ENCODE measurements at places on chromosomes 6 and 20.

GRCh38 chr6:98583506-98583905 is 250.9 kb upstream of the POU3F2 start:
- no peak for DNase-seq
- no peak overlapping the region for H3K27ac ChIP-seq
- no peaks in the 10 kb centered on the region for H3K4me1 ChIP-seq
- H3K4me3 ChIP-seq = no peak overlapping the region
- H3K36me3 ChIP-seq = no peaks in the 10 kb centered on the region

GRCh38 chr20:22789676-22790075 is 205.3 kb upstream of the FOXA2 start:
- no peak overlapping the region for H3K4me3 ChIP-seq
- H3K4me1 ChIP-seq = no peaks in the 10 kb centered on the region
- no peak for DNase-seq
- no peak overlapping the region for H3K27ac ChIP-seq

DNA sequence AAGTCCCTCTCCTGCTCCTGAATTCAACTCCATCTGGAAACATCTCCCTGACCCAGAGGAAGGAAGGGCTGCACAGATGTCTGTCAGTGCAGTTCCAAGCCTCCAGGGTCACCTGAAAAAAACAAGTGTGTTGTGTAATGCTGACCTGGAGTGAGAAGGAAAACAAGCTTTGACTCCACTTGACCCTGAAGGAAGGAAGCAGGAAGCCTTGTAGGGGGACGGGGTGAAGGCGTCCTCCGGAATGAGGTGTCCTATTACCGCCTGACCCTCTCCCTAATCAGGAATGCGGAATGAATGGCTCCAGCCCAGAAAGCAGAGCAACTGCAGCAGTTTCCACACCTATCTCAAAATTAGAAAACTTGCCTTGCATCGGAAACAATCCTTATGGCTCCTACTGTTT is 13.9 kb upstream of the ADGRF5 start:
- no peaks in the 10 kb centered on the region for H3K27me3 ChIP-seq
- H3K4me1 ChIP-seq = no peaks in the 10 kb centered on the region
- DNase-seq = no peak
- H3K27ac ChIP-seq = no peak overlapping the region
- H3K4me3 ChIP-seq = no peak overlapping the region
- H3K36me3 ChIP-seq = no peaks in the 10 kb centered on the region

DNA sequence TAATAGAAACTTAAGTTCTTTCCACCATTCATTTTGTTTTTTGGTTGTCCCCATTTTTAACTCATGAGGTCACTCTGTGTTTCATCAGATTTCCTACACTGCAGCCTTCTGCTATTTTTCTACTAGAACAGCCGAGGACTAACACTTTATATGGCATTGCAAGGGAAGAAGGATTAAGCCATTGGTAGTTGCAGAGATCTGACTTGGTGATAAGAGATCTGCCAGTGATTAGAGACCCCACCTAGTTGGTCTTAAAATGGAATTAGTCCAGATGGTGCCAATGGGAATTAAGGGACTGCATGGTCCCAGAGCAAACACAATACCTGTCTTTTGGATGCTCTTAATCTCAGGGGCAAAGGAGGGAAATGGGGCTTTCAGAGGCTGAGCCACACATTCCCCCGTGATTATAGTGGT is 125.5 kb upstream of the TMEM170B start:
- H3K27ac ChIP-seq = no peak overlapping the region
- no peaks in the 10 kb centered on the region for H3K36me3 ChIP-seq
- H3K4me3 ChIP-seq = no peak overlapping the region
- H3K27me3 ChIP-seq = no peaks in the 10 kb centered on the region
- peaks cover 3% of the 10 kb centered on the region for H3K4me1 ChIP-seq
- no peak for DNase-seq

GRCh38 chr6:10720265-10720959 is 2.5 kb upstream of the TMEM14C start:
- DNase-seq = peak; percentile 41
- H3K36me3 ChIP-seq = no peaks in the 10 kb centered on the region
- peak overlapping the region; percentile 71 for H3K27ac ChIP-seq
- peak overlapping the region; percentile 63 for H3K4me3 ChIP-seq
- peaks cover 6% of the 10 kb centered on the region for H3K4me1 ChIP-seq
- no peaks in the 10 kb centered on the region for H3K27me3 ChIP-seq

- peaks cover 35% of the 10 kb centered on the region for H3K36me3 ChIP-seq
- H3K27ac ChIP-seq = no peak overlapping the region
- no peaks in the 10 kb centered on the region for H3K4me1 ChIP-seq
- no peak overlapping the region for H3K4me3 ChIP-seq
- no peaks in the 10 kb centered on the region for H3K27me3 ChIP-seq
These were observed 93.3 kb downstream of the SESN1 start for GRCh38 chr6:109001291-109001894.

DNA sequence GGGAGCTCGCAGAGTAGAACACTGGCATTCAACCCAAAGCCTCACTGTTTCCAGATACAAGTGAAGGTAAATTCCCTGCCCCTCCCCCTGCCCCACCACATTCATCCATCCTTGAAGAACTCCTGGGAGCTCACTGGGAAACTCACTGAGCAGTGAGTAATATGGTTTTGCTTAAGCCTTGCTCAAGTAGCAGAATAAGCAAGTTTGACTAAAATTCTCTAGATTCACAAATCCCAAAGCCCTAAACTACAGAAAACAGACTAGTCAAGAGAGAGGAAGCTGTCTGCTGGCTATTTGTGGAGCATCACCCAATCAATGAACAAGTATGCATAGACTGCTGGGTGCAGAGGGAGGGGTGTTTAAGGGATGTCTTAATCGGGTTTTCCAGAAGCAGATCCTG is 82.1 kb downstream of the UNC5CL start:
- no peak overlapping the region for H3K27ac ChIP-seq
- no peaks in the 10 kb centered on the region for H3K4me1 ChIP-seq
- no peak overlapping the region for H3K4me3 ChIP-seq
- no peaks in the 10 kb centered on the region for H3K36me3 ChIP-seq
- H3K27me3 ChIP-seq = no peaks in the 10 kb centered on the region

DNA sequence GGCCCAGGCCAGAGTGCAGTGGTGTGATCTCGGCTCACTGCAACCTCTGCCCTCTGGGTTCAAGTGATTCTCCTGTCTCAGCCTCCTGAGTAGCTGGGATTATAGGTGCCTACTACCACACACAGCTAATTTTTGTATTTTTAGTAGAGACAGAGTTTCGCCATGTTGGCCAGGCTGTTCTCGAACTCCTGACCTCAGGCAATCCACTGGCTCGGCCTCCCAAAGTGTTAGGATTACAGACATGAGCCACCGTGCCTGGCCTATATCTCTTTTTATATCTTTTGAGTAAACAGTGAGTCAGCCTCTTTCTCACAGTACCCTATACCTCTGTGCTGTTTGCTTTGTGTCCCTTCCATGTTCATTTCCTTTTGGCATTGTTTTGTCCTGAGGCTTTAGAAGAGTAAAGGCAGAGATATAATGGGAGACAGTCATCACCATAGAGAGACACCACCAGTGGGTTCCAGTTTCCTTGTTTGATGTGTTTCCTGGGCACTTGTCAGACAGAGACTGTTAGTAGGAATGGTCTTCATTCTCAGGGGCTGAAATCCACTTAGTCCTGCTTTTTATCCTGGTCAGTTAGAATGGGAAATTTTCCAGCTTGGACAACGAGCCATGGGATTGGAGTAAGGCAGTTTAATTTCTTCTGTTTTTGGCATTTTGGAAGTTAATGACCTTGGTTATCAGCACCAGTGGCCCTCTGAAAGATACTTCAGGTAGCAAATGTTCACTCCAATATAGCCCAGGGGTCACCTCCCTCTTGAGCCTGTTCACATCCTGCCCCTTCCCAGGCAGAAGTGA is 32.2 kb upstream of the ASXL1 start:
- no peaks in the 10 kb centered on the region for H3K27me3 ChIP-seq
- H3K36me3 ChIP-seq = peaks cover 14% of the 10 kb centered on the region
- H3K4me1 ChIP-seq = no peaks in the 10 kb centered on the region
- no peak overlapping the region for H3K27ac ChIP-seq
- H3K4me3 ChIP-seq = no peak overlapping the region

GRCh38 chr6:157090736-157091135 is 232.6 kb downstream of the TMEM242 start:
- H3K36me3 ChIP-seq = peaks cover 7% of the 10 kb centered on the region
- no peak for DNase-seq
- H3K27ac ChIP-seq = no peak overlapping the region
- no peak overlapping the region for H3K4me3 ChIP-seq
- no peaks in the 10 kb centered on the region for H3K4me1 ChIP-seq

DNA sequence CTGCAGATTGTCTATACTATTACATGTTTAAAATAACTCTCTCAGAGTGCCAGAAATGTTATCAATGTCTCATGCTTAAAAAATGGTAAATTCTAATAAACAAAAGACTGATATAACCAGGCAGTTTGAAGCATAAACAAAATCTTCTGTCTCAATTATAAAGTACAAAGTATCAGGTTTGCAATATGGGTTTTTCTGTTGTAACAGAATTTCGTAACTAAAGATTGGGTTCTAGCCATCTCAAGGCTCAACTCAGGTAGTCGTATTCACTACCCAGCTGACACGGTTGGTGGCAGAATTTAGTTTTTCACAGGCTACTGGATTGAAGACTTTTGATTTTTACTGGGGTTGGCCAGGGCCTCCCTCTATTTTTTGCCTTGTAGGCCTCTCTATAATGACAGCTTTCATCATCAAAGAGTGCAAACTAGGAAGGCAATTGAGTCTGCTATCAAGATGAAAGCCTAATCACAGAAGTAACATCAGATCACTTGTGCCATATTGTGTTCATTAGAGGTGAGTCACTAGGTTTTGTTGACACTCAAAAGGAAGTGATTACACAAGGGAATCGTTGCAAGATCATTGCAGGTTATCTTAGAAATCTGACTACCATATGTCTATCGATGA is 3.6 kb downstream of the CYP39A1 start:
- H3K4me3 ChIP-seq = no peak overlapping the region
- no peaks in the 10 kb centered on the region for H3K4me1 ChIP-seq
- H3K27ac ChIP-seq = no peak overlapping the region
- no peaks in the 10 kb centered on the region for H3K36me3 ChIP-seq

- H3K27ac ChIP-seq = no peak overlapping the region
- peaks cover 11% of the 10 kb centered on the region for H3K27me3 ChIP-seq
- no peaks in the 10 kb centered on the region for H3K36me3 ChIP-seq
- peaks cover 5% of the 10 kb centered on the region for H3K4me1 ChIP-seq
These were observed 1.5 kb downstream of the FOXQ1 start for GRCh38 chr6:1313384-1313766.

DNA sequence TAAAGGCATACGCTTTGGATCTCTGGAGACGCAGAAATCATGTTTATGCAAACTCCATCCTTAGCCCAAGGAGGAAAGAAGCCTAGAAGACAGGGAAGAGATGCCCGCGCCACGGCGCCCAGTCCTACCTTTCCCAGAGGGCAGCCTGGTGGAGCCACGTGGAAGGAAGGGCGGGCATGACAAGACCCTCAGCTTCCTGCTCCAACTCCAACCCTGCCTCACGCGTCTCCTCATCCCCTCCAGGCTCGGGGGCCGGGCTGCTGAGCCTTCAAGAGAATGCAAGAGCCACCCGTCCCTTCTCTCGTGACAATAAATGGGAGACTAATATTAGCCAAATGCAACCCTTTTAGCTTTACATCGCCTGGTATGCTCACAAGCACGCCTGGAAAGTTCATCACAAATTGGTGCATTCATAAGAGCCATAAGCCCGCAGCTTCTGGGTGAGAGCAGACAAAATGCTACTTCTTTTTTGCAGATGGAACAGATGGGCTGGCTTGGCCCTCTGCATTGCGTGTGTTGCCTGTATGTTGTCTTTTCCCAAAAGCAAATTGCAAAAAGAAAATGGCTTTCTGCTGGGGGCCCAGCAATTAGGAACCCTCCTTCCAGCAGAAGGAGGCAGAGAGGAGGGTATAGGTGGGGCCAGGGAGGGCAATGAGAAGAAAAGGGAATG is 8.2 kb upstream of the NTSR1 start:
- H3K36me3 ChIP-seq = no peaks in the 10 kb centered on the region
- no peak overlapping the region for H3K27ac ChIP-seq
- DNase-seq = no peak
- H3K4me1 ChIP-seq = peaks cover 6% of the 10 kb centered on the region
- H3K4me3 ChIP-seq = no peak overlapping the region
- no peaks in the 10 kb centered on the region for H3K27me3 ChIP-seq

DNA sequence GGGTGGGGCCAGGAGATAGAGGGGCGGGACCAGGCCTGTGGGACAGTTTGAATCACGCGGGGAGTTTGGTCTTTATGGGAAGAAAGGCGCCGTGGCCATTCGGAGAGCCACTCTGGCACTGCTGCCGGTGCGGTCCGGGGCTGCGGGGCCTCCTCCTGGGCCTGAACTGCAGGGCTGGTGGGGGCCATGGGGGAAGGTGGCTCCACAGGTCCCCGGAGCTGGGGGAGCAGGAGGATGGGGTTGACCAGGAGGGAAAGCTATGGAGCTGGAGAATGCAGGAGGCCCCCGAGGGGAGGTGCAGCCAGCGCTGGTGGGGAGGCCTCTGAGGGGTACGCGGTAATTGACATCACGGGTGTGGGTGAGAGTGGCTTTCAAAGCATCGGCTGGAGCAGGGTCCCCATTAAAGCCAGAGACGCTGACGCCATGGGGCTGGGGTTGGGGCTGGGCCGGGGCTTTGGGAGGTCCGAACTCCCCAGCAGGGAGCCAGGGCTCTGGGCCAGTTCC is 1.8 kb upstream of the BHLHE23 start:
- no peak overlapping the region for H3K27ac ChIP-seq
- DNase-seq = no peak
- H3K27me3 ChIP-seq = peaks cover 45% of the 10 kb centered on the region
- peaks cover 54% of the 10 kb centered on the region for H3K4me1 ChIP-seq
- no peaks in the 10 kb centered on the region for H3K36me3 ChIP-seq

GRCh38 chr6:11404838-11405237 is 132.7 kb upstream of the TMEM170B start:
- no peak for DNase-seq
- H3K27ac ChIP-seq = no peak overlapping the region
- H3K4me3 ChIP-seq = no peak overlapping the region
- H3K4me1 ChIP-seq = no peaks in the 10 kb centered on the region
- no peaks in the 10 kb centered on the region for H3K27me3 ChIP-seq
- H3K36me3 ChIP-seq = no peaks in the 10 kb centered on the region

- H3K27me3 ChIP-seq = no peaks in the 10 kb centered on the region
- no peak overlapping the region for H3K27ac ChIP-seq
- no peaks in the 10 kb centered on the region for H3K36me3 ChIP-seq
- H3K4me3 ChIP-seq = no peak overlapping the region
These were observed 223.3 kb upstream of the ZNF217 start for GRCh38 chr20:53816872-53817398.

GRCh38 chr6:2563635-2564034 is 187.1 kb downstream of the MYLK4 start:
- H3K4me1 ChIP-seq = no peaks in the 10 kb centered on the region
- H3K4me3 ChIP-seq = no peak overlapping the region
- no peak for DNase-seq
- no peaks in the 10 kb centered on the region for H3K27me3 ChIP-seq
- H3K36me3 ChIP-seq = no peaks in the 10 kb centered on the region

GRCh38 chr20:23255716-23256385 is 94.7 kb upstream of the NXT1 start:
- H3K36me3 ChIP-seq = no peaks in the 10 kb centered on the region
- no peak overlapping the region for H3K4me3 ChIP-seq
- H3K4me1 ChIP-seq = no peaks in the 10 kb centered on the region
- DNase-seq = no peak
- no peaks in the 10 kb centered on the region for H3K27me3 ChIP-seq

GRCh38 chr6:29757701-29758293 is 34.6 kb downstream of the HLA-F start:
- H3K27ac ChIP-seq = no peak overlapping the region
- no peaks in the 10 kb centered on the region for H3K27me3 ChIP-seq
- H3K4me3 ChIP-seq = no peak overlapping the region
- no peaks in the 10 kb centered on the region for H3K36me3 ChIP-seq

All from effector memory CD4-positive, alpha-beta T cell (primary cell).